ENCODE measurements at places on chromosomes 7 and 10. TPM values are rescaled to one million over a fixed set of nuclear protein-coding genes. Genes with fewer than 3 reads are reported as not detected.

ZNF804B gene
- 1.2 TPM for total RNA-seq

GRCh38 chr10:84114088-84114667, 25.1 kb upstream of the GHITM start:
- DNase-seq: no peak

GRCh38 chr10:70757856-70758255, 27.3 kb downstream of the TBATA start:
- DNase-seq: no peak

ASIC3 gene
- 1.1 TPM for total RNA-seq

NUTM2B gene
- 0.21 TPM for total RNA-seq

DNA sequence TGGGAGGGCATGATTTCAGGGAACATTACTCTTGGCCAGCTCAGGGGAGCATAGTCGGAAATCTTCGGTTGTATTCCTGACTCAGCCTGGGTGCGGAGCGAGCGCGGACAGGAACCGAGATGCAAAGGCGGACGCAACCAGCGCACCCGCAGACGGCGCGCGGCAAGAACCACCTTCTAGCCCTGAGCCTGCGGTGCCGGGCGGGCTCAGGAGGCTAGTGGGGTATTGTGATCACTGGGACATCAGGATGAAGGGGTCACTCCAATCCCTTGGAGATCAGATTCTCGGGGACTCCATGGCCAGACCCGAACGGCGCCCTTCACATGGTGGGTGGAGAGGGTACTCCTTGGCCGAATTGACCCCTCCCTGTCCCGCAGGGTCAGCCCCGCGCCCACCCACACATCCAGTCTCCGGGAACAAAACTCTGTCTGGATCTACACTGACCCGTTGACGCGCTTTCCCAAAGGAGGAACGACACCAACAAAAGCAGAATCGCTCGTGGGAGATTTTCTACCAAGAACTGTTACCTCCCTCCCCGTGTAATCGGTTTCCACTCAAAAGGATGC, 730.5 kb downstream of the ZWINT start:
- no peak for DNase-seq

ADAM22 gene
- total RNA-seq: 32.5 TPM

DNA sequence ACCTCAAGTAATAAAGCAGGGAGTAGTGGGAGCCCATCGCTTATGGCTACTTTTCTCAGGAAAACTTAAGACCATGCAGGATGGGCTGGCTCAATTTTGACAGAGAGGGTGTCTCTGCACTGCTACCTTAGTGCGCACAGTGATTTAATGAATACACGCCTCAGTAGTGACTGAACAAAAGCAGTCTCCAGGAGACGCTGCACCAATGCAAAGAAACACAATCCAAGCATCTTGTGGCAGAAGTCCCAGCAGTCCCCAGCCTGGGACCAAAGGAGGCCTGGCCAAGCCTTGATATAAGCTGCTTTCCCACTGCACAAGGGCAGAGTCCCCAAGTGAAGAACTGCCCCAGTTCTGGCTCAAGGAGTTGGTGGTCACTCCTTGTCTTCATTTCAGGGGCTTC, 368.9 kb downstream of the KCNMA1 start:
- DNase-seq: no peak

CALHM3 gene
- total RNA-seq: not detected
